ENCODE measurements at places on chromosomes 4 and X.

DNA sequence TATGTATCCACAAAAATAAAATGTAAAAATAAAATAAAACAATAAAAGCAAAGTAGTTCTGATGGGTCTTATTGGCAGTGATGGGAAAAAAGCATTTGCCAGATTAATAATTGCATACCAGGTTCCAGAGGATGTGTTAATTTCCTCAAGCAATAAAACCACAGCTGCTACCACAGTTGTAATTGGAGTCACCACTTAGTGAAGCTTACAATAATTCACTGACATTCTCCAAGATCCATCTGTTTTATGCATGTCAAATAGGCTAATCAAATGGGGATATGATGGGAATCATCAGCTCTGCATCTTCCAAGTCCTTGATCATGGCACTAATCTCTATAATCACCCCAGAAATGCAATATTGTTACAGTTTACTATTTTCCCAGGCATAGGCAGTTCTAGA is 123.5 kb upstream of the EMCN start:
- DNase-seq, result no peak

DNA sequence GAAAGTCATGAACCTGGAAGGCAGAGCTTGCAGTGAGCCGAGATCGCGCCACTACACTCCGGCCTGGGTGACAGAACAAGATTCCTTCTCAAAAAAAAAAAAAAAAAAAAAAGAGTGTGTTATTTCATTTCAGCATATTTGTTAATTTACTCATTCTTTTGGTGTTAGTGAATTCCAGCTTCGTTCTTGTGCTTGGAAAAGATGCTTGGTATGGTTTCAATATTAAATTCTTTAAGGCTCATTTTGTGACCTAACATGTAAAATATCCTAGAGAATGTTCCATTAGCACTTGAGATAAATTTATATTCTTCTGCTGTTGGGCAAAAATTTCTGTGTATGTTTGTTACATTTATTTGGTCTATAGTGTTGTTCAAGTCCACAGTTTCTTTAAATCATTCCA is 66.8 kb downstream of the SPIN3 start:
- DNase-seq, result no peak

DNA sequence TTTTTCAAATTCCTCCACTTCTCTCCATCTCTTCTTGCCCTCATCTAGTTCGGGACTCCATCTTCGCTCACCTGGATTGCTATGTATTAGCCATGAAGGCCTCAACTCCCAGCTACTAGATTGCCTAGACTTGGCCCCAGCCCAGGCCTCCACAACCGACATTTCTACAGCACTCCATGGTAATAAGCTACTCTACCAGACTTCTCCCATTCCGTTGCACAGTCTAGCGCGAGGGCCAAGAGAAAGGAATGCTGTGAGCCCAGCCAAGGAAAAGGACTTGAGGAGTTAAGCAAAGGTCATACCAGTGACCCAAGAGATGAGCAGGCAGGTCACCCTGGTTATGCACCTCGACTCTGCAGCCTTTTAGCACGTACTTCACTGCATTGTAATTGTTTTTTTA is 75.6 kb downstream of the SOWAHB start:
- no peak for DNase-seq

- peak; percentile 42 for DNase-seq
These were observed 209.2 kb upstream of the FAT4 start for GRCh38 chr4:125105561-125105960.

- DNase-seq, result no peak
These were observed 210.6 kb downstream of the COL25A1 start for GRCh38 chr4:109091727-109092409.

DNA sequence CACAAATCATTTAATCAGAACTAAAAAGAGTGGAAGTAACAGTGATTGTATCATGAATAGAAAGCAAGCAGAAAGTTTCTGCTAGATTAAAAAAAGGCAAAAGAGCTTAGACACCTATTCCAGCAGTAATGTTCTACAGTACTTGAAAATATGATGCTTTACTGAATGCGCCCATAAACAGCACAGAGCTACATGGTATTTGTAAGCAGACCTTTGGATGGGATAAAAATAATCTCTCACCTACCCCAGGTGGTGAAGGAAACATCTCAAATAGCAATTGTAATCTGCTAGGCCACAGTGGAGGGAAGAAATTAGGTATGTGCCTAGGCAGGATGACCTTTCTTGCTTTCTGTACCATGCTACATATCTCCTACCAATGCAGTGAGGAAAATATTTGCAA is 280.9 kb upstream of the PRKX start:
- DNase-seq, result no peak

DNA sequence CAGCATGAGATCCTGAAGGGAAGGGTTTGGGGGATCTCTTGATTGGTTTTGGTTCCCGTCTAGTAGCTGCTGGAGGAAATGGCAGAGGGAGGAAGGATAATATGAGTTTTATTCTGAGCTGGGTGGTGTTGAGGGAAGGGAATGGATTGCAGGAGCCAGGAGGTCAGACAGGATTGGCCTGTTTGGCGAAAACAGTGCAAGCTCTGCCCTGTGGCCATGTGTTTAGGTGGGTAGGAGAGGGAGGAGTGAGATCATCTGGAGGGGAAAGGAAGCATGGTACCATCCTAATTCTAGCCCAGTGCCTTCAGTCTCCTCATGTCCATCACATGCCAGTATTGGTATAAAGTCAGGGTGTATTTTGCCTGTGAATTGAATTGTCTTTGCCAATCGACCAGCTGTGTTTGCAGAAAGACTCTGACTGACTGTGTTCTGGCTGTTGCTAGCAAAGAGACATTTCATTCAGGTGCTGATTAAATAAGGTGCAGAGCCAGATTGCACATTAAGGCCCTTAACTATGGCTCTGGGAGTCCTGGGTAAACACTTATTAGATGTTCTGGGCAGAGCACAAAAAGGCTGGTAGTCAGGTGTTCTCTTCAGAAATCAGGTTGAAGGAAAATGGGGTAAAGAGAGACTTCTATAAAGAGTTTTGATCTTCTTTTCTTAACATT is 10.0 kb downstream of the TMEM164 start:
- DNase-seq, result no peak

- DNase-seq, result peak; percentile 84
These were observed 156.6 kb upstream of the CTSO start for GRCh38 chr4:156109943-156110900.

DNA sequence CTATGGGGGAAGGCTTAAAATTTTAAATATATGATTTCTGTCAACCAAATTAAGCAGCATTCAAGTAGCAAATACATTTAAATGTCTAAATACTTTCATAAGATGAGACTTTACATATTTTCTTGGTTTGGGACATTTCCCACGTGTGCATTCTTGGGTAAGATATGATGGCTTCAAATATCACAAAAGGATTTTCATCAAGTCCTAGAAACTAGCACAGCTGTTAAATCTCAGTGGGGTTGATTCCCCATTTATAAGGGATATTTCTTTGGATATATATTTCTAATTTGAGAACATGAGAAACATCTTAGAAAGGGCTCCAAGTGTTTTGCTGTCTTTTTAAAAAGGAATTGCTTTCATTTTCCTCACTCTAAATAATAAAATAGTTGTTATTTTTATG is 90.2 kb downstream of the P2RY10 start:
- DNase-seq, result no peak

- DNase-seq, result peak; percentile 61
These were observed 1.6 kb downstream of the PPP3CA start for GRCh38 chr4:101345596-101346350.

DNA sequence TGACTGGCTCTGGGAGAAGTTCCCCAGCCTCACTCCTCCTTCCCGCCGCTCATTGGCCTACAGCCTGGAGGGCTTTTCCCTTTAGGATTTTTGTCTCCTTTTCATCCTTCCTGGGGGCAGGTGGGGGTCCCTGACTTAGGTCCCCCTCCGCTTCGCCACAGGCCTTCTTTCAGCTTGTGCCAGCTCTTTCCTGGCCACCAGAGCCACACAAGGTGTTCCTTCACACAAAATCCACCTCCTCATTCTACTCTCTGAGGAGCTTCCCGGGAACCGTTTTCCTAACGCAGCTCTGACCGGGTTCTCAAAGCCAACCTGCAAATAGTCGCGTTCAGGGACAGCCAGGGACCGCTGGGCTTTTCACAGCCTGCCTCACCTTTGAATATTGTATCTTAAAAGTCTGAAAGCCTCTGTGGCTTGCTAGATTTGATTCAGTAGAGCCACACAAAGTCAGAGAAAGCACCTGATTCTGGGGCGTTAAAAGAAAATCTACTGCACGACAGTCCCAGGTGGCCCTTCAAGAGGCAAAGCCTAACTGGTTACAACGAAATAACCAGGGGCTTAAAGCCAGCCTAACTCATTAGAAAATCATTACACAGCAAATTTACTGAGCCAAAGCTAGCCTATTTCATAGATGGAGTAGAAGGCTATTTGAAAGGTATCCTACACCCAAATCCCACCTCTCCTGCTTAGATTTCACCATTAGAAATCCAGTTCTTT is 731 bp upstream of the GPC3 start:
- no peak for DNase-seq

DNA sequence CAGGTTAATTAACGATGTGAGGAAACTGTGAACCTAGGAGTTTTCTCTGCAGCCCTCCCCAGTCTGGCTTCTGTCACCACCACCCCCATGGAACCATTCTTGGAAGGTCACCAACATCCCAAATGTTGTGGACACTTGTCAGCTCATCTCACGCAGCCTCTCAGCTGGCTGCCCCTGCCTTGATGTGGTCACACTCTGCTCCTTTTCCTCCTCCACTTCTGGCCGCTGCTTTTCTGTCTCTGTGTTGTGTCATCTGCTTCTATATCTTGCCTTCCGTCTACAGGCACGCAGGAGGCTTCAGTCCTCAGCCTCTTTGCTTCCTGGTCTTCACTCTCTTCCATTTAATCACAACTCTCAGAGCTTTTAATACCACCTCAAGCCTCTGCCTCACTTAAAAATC is 371.5 kb upstream of the SLIT2 start:
- DNase-seq, result peak; percentile 17

All from cardiac fibroblast (primary cell).